Activated T-cell treated with anti-CD3 and anti-CD28 coated beads for 1 hour (primary cell): ENCODE measurements at places on chromosomes 2 and 18.

GRCh38 chr2:5951471-5951870 is 259.3 kb downstream of the SOX11 start:
- DNase-seq, result no peak

- DNase-seq, result no peak
These were observed 66.0 kb upstream of the HDAC4 start for GRCh38 chr2:239466755-239467271.

DNA sequence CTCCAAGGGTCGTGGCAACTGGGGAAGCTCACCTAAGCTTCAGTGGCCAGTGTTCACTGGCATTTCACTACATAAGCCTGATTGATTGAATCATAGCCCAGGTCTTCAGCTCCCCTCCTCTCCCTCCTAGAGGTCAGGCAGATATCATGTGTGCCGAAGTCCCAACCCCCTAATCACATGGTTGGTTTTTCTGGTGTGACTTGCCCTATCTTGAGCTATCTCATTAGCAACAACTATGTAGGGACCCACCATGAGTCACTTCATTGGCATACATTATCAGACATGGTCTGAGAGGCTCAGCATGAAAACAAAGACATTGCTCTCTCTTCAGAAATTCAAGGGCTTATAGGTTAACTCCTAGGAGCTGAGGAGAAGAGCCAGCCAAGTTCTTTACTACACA is 76.8 kb downstream of the LYPD1 start:
- no peak for DNase-seq

GRCh38 chr2:109473616-109474318 is 140.0 kb downstream of the SEPTIN10 start:
- no peak for DNase-seq

DNA sequence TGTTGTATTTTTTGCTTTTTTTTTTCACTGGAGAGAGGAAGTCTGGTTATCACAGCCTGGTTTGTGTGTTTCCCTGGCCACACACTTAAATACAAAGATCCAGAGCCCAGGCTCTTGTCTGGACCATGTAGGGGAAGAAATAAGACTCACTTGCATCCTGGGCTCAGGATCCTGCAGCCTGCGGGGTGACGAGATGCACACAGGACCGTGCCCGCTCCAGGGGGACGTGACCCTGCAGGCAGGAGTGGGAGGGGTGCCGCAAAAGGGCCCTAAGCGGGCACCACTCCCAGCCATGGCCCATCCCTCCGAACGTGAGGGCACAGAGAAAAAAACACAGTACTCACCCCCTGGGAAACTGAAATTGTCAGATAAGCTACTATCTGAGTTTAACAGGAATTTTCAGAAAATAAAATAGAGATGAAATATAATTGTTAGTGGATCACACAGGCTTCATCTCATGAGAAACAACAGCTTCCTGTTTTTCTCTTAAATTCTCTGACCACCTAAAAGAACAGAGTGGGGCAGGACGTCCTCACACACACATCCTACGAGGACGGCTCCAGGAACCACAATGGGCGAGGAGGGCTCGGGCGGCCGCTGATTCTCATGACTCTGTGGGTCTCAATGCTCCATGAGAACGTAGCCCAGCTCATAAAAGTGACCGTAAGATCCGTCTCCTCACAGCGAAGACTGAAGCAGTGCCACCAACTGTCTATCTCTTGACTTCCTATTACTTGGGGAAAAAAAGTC is 142.6 kb upstream of the ALKAL2 start:
- DNase-seq, result no peak

GRCh38 chr2:54565551-54565950 is 109.4 kb downstream of the SPTBN1 start:
- DNase-seq, result no peak

DNA sequence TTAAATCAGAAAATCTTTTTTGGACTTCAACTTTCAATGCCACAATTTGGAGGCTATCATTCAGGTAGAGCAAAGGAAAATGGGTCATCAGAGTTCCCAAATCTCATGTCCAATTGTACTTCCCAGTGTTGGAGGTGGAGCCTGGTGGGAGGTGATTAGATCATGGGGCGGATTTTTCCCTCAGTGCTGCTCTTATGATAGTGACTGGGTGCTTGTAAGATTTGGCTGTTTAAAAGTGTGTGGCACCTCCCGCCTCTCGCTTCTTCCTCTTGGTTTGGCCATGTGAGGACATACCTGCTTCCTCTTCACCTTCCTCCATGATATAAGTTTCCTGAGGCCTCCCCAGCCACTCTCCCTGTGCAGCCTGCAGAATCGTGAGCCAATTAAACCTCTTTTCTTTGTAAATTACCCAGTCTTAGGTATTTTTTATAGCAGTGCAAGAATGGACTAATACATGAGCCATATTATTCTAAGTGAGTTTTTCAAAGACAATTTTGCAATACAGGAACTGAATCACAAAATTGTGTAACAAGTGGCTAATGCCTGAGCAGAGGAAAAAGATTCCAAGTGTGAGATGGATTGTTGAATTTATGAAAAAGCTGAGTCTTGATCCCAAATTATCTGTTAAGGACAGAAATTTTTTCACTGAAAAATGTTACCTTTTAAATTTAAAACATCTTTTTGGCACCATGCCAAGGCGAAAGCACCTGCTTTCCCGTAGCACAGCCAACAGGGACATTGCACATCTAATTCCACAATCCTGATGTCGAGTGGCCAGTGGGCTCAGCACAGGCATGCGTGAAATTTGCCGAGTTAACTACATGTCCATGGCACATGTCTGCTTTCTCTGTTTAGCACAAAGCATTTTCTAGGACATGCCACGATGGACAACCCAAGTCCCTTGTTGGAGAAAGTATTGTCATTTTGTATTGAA is 150.9 kb downstream of the COL6A3 start:
- no peak for DNase-seq

DNA sequence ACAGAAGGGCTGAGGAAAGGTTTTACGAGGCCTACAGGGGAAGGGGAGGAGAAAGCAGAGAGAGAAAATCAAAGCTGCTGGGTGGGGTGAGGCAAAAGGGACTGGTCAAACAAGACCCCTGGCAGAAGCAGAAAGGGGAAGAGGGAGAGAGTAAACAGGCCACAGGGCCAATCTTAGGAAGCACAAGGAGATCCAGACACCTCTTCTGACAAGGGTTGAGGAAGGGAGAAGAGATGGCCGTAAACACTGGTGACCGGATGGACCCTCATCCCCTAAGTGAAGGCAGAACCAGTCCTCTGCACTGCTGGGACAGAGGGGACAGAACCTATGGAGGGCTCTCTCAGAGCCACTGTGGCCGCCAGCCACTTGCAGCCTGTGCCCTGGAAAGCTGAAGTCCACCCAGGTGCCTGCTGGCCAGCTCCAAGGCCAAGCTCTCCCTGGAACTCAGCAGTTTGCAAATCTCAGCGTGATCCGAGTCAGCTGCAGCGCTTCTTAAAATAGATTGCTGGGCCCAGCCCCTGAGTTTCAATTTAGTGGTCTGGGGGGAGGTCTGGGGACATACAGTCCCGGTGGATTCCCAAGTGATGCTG is 108.8 kb downstream of the TMEM163 start:
- no peak for DNase-seq

GRCh38 chr2:8119782-8120505 is 561.9 kb upstream of the ID2 start:
- DNase-seq, result no peak

DNA sequence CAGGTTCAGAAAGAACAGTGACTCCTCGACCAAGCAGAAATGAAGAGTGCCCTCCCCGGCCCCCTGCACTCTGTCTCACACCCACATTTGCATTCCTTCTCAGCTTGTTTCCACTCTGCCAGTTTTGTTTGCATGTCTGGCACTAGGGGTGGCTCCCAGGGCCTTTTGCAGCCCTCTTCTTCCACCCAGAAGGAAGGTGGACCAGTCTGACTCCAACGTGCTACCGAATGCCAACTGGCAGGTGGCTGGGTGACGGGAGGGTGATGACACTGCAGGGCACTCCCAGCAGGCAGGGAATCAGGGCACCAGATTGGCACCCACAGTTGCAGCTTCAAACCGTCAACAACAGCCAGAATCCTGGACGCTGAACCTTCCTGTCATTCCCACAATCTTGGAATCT is 371.1 kb downstream of the TXNL1 start:
- no peak for DNase-seq

DNA sequence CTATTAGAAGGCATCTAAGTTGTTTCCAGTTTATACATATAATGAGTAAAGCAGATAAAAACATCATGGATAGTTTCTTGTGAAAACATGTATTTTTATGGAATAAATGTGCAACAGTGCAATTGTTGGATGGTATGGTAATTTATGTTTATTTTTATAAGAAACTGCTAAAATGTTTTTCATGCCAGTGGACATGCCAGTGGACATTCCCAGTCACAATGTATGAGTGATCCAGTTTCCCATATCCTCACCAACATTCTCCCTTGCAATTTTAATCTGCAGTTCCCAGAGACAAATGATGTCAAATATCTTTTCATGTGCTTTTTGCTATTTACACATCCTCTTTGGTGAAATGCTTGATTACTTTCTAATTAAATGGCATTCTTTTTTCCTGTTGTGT is 818.6 kb downstream of the SUCLG1 start:
- no peak for DNase-seq

- no peak for DNase-seq
These were observed 446 bp upstream of the EFHD1 start for GRCh38 chr2:232632904-232633412.

DNA sequence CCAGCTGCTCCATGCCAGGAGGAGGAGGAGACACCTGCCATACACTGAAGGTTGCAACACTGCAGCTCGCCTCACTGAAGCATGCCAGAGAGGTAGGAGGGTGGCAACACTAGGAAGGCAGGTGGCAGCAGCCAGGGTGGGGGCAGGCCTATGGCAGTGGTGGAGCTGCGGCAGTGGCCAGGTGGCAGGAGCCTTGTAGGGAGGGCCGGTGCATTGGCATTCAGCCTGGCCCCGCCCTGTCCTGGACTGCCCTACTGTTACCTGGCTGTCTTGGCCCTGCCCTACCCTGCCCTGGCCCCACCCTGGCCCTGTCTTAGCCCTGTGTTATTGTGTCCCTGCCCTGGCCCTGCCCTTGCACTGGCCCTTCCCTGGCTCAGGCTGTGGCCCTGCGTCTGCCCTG is 7.4 kb upstream of the ANKRD62 start:
- no peak for DNase-seq

DNA sequence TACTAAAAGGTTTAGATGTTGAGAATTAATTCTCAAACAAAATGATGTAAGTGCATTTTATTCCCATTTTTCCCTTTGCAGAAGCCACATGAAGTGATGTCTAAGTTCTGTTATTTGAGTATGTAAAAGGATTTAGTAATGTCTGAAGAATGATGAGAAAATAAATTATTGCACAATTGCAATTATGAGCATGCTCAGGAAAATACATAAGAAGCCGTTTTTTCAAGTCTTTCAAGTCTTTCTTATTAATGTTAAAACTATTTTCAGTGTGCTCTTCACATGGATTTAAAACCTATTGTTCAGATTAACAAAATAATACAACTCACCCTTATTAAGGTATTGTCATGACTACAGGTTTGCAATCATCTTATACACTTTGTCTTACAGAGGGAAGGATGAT is 331.4 kb upstream of the NETO1 start:
- no peak for DNase-seq

DNA sequence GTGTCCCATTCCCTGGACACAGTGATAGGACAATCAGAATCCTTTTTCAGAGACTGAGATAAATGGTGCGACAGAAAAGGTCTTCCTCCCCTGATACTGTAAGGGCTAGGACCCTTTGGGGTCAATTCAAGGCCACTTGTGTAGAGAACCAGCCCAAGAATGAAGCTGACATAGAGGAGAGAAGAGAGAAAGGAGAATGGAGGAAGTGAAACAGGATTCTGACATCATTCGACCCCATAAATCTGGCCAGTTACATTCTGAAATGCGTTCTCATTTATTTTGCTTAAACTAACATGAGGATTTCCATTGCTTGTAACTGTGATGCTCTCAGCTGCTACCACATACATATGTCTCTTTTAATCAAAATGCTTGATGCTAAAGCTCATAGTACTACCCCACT is 148.1 kb downstream of the TMEM163 start:
- DNase-seq, result no peak

GRCh38 chr2:5035057-5035488 is 657.1 kb upstream of the SOX11 start:
- DNase-seq, result no peak

DNA sequence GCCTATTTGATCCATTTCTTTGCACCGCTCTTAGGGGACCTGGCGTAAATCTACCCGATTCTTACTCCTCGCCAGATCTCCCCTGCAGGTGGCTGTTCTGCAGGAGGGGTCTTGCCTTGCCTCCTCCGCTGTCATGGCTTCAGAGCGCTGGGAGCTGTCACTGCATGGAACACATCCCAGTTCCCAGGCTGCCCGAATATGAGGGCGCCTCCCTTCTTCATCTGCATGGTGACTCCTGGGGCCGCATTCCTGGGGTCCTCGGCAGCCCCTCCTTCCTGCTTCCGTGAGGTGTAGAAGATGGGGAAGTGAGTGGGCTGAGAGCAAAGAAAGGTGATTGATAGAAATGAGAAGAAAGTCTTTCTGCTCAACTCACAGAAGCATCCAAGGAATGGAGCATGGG is 27.3 kb upstream of the COPS8 start:
- DNase-seq, result no peak

- DNase-seq, result no peak
These were observed 1009.4 kb upstream of the CELF4 start for GRCh38 chr18:38575023-38575422.

GRCh38 chr2:236642584-236643291 is 73.1 kb downstream of the ACKR3 start:
- no peak for DNase-seq

DNA sequence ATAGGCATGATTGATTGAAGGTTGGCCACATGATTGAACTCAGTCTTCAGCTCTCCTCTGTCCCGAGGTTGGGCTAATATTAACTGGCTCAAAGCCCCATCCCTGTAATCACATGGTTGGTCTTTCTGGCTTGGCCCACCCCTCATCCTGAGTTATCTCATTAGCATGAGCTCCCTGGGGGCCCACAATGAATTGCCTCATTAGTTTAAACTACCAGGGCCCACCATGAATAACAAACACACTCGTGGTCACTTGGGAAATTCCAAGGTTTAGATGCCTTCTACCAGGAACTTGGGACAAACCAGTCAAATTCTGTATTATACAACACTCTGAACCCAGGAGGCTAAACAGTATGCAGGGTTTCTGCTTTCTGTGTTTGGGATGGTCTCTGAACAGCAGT is 121.7 kb upstream of the B3GNT2 start:
- no peak for DNase-seq

- no peak for DNase-seq
These were observed 458.3 kb upstream of the SLC14A2 start for GRCh38 chr18:45156946-45157345.

- DNase-seq, result no peak
These were observed 116.2 kb downstream of the METTL8 start for GRCh38 chr2:171317492-171318125.

GRCh38 chr2:191894681-191895147 is 47.8 kb upstream of the CAVIN2 start:
- no peak for DNase-seq

DNA sequence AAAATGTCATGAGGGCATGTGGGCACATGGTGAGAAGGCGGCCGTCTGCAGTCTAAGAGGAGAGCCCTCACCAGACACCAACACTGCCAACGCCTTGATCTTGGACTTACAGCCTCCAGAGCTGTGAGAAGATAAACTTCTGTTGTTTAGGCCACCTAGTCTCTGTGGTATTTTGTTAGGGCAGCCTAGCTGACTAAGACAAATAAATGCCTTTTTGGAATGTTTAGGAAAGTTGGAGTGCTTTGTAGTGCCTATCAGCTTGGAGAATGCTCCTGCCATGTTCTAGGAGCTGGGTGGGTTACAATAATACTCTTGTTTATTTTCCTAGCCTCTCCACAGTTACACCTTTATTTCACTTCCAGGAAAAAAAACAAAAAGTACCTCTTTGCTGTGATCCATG is 92.0 kb downstream of the SPP2 start:
- no peak for DNase-seq

- DNase-seq, result no peak
These were observed 964.7 kb upstream of the ZEB2 start for GRCh38 chr2:145484448-145485097.
